NCI-H2107 (cell line): ENCODE measurements at places on chromosomes 7 and 10.

- DNase-seq, result no peak
Measured at GRCh38 chr7:37104822-37105518, 343.7 kb downstream of the ELMO1 start.

DNA sequence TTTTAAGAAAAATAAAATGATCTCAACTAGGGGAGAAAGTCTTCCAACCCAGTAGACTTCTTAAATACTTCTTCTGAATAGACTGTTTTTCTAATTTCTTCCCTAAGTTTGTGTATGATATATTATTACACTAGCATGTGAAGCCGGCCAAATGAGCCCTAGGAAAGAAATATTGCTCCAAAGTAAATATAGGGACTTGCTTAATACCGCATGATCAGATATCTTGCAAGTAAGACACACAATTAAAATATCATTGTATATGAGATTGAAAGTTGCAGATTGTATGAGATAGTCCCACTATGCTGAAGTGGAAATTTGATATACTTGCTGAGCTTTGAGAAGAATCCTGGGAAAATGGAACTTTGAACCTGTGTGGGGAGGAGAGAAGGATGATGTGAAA, 225.7 kb downstream of the BAMBI start:
- DNase-seq, result no peak

DNA sequence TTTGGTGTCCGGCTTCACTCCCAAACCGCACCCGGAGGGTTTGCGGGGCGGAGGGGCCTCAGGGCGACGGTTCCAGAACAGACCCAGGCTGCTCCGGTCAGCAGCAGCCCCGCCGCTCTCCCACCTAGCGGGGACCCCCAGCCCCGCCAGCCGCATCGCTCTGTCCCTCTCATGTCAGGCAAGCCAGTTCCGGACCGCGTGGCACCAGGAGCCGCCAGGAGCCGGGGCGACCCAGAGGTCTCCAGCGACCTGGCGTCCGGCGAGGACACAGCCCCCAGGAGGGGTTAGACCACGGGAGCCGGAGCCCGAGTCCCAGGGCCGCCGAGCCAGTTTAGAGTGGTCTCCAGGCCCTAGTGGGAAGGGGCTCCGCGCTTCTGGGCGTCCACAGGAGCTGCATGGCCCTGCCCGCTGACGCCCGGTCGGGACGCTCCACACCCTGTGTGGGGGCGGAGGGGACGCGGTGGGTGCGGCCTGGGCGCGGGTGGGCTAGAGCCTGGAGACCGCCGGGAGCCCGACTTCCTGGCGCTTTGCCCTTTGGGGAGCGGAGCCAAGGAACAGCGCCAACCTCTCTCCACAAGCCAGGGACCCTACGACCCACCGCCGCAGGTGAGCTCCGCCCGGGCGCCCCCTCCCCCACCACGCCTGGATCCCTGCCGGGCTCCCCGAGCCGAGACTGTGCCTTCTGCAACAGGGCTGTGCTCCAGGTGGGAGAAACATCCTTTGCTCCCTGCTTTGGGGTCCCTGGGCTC, 43.4 kb downstream of the ZNF117 start:
- no peak for DNase-seq

GRCh38 chr7:45089341-45089891, 647 bp upstream of the NACAD start:
- peak; percentile 34 for DNase-seq

- DNase-seq, result no peak
Measured at GRCh38 chr7:32145911-32146310, 75.7 kb upstream of the PDE1C start.

DNA sequence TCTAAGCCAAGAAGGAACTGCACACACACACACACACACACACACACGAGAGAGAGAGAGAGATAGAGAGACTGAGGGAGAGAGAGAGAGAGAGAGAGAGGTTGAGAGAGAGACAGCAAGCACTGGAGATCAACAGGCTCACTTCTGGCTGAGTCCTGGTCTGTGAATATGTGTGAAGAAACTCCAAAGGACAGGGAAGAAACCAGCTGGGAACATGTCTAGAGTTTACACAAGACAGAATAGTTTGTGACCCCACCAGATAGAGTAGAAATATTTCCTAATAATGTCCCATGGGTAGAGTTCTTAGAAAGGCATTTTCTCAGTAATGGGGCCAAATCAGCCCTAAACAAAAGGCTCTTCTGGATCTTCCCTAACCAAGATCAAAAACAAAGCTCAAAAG, 155.5 kb upstream of the IGFBP3 start:
- DNase-seq, result no peak

- DNase-seq, result no peak
Measured at GRCh38 chr10:60096761-60097513, 190.6 kb upstream of the CCDC6 start.
